ENCODE measurements at places on chromosomes 7 and 10.

DNA sequence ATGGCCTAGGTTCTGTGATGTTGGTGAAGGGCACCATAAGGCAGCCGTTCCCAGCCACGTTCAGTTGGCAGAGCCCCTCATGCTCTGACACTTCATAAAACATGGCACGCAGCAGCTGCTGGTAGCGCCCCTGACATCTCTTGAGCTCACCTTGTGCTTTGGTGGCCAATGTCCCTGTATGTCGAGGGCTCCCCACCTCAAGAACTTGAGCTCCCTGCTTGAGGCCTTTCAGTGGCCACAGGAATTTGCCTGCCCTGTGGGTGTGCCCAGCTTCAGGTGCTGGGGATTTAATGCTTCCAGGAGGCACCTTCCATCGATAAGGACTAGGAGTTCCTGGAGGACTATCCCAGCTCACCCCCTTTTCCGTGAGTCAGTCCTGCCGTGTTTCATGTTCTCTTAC is 9.5 kb upstream of the ZNF32 start:
- no peak for DNase-seq

DNA sequence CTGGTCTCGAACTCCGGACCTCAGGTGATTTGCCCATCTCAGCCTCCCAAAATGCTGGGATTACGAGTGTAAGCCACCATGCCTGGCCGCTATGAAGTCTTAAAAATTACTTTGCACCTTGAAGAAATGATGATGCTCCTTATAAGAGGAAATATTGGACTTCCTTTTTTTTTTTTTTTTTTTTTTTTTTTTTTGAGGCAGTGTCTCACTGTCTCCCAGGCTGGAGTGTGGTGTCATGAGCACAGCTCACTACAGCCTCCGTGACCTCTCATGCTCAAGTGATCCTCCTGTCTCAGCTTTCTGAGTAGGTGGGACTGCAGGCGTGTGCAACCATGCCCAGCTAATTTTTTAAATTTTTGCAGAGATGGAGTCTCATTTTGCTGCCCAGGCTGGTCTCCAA is 65.3 kb downstream of the KMT2E start:
- DNase-seq, result no peak

GRCh38 chr7:30177965-30178364 is 43.2 kb downstream of the MTURN start:
- no peak for DNase-seq

- DNase-seq, result no peak
Measured at GRCh38 chr10:11245981-11246590, 228.4 kb downstream of the CELF2 start.

All from NCI-H1048 (cell line).